ENCODE measurements at places on chromosomes 2 and 18. TPM values are rescaled to one million over a fixed set of nuclear protein-coding genes. Genes with fewer than 3 reads are reported as not detected.

GRCh38 chr2:176931588-176932563 lies 280.7 kb upstream of the HNRNPA3 start:
- DNase-seq: no peak

GRCh38 chr2:189505492-189505891 lies 64.2 kb downstream of the WDR75 start:
- no peak for DNase-seq

DNA sequence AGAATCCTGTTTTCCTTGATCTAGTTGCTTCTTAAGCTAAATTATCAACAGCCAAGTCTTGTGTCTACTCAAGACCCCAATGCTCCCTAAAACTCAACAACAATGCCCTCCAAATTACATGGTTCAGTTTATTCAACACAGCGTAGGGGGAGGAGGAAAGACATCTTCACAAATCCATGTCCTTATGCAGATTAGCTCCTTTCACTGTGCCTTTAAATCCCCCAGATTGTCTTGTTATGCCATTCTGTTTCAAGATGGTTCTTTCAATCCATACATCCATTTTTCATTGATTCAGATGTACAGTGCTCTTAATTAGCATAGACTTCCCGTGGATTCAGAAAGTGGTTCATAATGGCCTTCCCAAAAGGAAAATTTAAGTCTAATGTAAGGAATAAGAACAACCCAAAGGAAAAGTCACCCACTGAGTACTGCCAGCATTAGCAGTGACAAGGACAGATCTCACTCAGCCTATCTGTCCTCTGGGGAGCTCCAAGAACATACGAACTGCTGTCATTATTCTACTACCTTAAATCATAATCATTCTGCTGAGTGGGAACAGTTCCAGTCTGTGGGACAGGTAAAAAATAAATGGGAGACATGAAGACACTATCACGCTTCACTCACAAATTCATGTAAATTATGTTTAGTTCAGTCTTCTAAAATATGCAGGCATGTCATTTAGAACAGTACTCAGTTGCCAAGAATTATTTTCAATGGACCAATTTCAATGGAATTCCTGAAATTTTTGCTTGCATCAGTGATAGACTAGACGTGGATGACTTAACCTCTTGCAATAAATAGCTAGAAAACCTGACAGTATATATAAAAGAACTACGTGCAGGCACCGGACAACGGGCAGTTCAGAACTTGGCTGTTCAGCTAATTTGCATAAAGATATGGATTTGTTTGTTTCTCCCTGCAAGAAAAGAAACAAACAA lies 58.9 kb upstream of the RNU4ATAC start:
- no peak for DNase-seq

DNA sequence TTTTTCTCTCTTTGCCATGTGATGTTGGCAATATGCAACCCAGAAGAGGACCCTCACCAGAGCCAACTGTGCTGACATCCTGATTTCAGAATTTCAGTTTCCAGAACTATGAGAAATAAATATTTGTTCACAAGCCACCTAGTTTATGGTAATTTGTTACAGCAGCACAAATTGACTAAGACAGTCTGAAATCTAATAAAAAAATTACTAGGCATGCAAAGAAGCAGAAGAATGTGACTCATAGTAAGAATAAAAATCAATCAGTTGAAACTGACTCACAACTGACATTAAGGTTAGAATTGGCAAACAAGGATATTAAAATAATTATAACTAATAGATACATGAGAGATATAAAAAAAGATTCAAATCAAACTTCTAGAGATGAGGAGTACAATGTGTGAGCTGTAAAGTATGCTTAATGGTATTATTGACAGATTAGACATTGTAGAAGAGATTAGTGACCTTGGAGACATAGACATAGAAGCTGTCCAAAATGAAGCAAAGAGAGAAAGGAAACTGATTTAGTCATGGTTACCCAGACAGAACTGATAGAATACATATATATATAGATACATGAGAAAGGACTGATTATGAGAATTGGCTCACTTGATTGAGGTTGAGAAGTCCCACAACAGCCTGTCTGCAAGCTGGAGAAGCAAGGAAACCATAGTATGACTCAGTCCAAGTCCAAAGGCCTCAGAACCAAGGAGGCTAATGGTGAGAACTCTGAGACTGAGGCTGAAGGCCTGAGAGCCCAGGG lies 27.8 kb upstream of the TTC39C start:
- no peak for DNase-seq

DNA sequence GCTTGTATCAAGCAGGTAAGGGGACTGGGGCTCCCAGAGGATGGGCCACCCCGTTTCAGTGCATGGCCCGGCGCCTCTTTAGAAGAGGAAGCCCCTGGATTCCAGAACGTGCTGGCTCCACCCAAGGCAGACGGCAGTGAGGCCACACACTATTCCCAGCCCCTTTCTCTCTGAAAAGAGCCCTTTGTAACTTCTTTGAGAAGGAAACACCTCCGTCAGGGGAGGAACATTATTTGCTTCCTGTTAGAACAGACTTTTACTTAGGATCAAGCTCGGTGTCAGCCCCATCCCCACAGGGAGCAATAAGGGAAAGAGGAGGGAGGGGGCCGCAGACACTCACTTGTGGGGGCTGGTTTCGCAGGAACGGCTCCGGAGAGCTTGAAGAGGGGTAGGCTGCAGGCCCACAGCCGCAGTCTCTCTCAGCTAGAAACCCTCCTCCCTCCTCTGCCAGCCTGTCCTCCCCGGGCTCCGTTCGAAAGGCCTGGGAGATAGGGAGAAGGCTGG lies 49.6 kb upstream of the RMDN2 start:
- DNase-seq: peak; percentile 27

DNA sequence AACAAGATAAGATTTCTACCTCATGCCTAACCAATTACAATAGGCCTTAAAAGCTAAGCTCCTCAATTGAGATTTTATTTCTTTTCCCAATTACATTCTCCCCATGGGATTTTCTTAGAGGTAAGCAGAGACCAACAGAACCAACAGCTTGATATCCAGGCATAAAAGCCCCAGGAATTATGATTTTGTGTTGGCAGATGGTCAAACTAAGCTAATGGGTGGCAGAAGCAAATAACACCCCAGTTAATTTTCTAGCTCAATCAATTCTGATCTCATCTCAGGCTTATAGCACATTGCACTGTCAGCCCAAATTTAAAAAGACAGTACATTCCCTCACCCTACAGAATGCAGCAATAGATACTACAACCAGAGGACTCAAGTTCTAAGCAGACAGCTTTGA lies 156.4 kb downstream of the NRXN1 start:
- no peak for DNase-seq

- no peak for DNase-seq
Observed at GRCh38 chr2:220090050-220090449, 462.6 kb downstream of the SLC4A3 start.

- no peak for DNase-seq
Observed at GRCh38 chr2:14557916-14558315, 74.6 kb upstream of the LRATD1 start.

- DNase-seq: no peak
Observed at GRCh38 chr2:19659024-19659792, 242.6 kb downstream of the TTC32 start.

DNA sequence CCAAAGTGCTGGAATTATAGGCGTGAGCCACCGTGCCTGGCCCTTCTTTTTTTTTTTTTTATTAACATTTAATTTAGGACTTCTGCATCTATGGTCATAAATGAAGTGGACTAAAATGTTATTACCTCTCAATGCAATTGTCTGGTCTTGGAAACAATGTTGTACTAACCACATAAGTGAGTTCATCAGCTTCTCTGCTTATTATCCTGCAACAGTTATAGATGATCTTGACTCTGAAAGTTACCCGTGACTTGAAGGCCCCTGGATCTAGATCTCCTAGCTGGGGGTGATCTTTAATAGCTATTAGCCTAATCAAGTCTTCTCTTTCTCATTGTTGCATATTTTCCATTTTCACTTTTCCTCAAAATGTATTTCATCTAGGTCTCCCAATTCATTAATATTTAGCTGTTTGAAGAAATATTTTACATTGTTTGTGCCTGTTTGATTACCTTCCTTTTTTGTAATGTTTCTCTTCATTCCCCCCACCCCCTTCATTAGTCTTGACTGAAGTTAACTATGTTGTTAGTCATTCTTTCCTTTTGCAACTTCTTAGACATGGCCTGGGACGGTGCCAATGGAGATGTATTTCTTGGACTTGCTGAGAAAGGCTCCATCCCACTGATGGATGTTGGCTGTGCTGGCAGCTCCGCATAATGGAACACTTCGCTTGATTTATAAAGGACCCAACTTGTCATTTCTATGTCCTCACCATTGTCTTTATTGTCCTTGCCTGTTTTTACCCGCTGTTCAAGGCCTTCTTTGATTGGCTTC lies 141.6 kb upstream of the RIOK3 start:
- DNase-seq: no peak

- no peak for DNase-seq
Observed at GRCh38 chr2:160207804-160208654, 8.0 kb upstream of the ITGB6 start.

DNA sequence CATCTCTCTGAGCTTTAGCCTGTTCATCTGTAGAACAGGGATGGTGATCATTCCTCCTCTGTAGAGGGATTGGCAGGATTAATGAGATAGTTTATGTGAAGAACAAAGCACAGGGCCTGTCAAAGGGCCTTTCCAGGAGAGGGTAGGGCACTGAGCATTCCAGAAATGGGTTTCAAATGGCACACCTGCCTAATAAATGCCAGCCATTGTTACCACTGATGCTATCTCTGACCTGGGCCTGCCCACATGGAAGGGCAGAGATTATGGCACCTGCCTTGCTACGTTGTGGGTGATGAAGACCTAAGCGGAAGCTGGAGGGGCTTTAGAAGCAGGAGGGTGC lies 31.0 kb upstream of the GMPPA start:
- no peak for DNase-seq

DNA sequence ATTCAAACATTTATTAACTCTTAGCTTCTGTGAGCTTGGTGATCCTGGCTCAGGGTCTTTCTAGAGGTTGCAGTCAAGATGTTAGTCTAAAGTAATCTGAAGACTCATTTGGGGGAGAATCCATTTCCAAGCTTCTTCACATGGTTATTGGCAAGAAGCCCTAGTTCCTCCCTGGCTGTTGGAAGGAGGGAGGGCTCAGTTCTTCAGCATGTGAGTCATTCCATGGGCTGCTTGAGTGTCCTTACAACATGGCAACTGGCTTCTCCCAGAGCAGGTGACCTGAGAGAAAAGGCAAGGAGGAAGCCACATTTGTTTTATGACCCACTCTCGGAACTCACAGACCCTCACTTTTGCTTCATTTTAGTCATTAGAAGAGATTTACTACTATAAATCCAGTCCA lies 10.6 kb upstream of the C2orf74 start:
- DNase-seq: no peak

DNA sequence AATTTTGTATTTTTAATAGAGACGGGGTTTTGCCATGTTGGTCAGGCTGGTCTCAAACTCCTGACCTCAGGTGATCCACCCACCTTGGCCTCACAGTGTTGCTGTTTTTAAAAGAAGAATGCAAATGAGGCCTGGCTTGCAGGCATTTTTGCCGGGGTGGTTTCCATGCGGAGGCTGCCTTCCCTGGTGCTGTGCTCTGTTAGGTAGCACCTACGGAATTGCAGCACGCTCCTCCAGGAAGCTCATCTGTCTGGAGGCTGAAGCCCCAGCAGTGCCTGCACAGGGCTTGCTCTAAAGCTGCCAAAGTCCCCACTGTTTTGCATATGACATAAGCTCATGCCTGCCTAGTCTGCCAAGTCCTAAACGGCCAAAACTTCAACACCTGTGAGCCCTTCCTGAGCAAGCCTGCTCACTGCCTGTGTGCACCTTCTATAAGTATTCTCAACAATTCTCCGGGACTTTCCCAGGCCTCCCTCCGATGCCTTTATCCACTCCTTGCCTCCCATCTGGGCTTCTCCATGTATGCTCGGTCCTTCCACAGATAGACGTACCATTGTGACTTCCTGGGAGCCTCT lies 551.3 kb upstream of the RAB6C start:
- no peak for DNase-seq

DNA sequence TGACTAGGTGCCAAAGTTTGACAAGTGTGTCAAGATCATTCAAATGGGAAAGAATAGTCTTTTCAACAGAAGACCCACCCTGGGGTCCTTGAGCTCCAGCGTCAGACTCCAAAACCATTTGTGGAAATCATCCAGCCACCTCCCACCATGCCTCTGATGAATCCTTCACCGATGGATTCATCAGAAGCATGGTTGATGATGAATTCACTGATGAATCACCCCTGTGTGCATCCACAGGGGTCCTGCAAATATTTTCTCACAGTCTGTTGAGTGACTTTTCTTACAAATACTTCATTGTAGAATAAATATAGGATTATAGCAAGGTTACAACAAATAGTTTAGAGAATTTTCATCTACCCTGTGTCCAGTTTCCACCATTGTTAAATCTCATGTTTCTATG lies 4.3 kb downstream of the UGT1A9 start:
- no peak for DNase-seq

- peak; percentile 36 for DNase-seq
Observed at GRCh38 chr2:47651296-47651695, 131.6 kb upstream of the MSH6 start.

DNA sequence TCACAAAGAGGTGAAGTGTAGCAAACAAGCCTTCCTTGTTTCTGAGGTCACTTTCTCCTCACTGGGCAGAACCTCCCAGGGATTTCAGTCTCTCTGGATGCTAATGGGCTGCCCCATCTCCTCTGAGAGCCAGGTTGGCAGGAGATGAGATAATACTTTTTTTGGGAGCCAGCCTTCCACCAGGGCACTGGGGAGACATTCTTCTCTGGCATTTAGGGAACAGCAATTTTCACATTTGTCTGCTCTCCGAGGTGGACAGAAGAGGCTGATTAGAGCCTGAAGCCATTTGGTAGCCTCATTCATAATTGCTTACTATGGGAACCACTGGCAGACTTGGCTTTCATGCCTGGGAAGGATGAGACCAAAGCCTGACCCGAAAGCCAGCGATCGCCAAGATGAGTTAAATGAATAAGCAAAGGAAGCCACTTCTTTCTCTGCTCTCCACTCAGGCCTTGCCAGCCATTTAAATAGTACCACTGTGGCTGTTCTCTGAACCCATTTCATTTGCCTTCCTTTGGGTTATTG lies 70.1 kb downstream of the NRP2 start:
- DNase-seq: no peak

Gene PCBP1
- 298 TPM for total RNA-seq

Gene CACNB4
- 2.2 TPM for total RNA-seq

Gene LHCGR
- not detected for total RNA-seq

Gene NFATC1
- total RNA-seq: 17.2 TPM

Gene IL1B
- total RNA-seq: 2.9 TPM

Gene C2orf78
- total RNA-seq: not detected

Gene C2orf15
- 6.3 TPM for total RNA-seq

Gene FAM237A
- total RNA-seq: not detected

Gene SETBP1
- 71.7 TPM for total RNA-seq

Gene TCF23
- total RNA-seq: 0.38 TPM

Gene FLACC1
- total RNA-seq: 3.7 TPM

All from kidney (tissue), 22 donors.